Upper lobe of left lung (tissue), 6 donors: ENCODE measurements at places on chromosomes 4 and X. TPM values are rescaled to one million over a fixed set of nuclear protein-coding genes. Genes with fewer than 3 reads are reported as not detected.

DNA sequence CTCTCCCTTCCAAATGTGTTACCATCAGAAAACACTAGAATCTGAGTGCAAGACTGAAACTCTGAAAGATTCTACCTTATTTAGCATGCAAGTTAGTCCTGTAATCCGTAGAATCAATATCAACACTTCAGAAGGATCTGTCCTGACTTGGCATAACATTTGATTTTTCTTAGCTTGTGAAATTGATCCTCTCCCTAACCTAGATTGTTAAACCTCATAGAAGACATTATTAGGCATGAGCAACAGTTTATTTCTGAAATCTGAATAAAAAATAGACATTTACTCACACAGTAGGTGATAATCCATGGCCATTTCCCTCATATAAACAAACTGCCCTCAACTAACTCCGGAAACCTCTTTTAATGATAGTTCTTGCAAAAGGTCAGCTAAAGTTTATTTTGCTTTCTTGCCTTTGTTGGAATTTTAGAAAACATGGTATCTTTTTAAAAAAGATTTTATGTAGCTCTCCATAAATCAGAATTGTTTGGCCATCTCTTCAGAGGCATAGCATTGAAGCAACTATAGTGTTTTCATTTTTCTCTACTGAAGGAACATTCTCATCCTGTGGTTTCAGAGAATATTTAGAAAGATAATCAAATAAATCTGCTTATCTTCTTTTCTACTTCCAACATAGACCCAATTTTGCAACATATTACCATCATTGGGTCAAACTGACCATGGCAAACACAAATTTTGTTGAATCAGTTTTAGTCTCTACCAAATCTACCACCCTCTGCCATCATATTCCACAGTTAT lies 38.5 kb upstream of the PDLIM5 start:
- no peak overlapping the region for H3K27ac ChIP-seq
- H3K4me1 ChIP-seq, result no peaks in the 10 kb centered on the region
- H3K36me3 ChIP-seq, result no peaks in the 10 kb centered on the region
- no peak for DNase-seq
- no peaks in the 10 kb centered on the region for H3K27me3 ChIP-seq
- no peak overlapping the region for H3K4me3 ChIP-seq

DNA sequence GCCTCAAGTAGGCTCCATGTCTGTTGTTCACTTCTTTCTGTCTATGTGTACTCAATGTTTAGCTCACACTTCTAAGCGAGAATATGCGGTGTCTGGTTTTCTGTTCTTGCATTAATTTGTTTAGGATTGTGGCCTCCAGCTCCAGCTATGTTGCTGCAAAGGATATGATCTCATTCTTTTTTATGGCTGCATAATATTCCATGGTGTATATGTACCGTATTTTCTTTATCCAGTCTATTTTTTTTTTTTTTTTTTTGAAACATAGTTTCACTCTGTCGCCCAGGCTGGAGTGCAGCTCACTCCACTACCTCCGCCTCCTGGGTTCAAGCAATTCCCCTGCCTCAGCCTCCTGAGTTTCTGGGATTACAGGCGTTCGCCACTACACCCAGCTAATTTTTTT lies 5.7 kb upstream of the TMEM150C start:
- DNase-seq, result no peak
- H3K27me3 ChIP-seq, result no peaks in the 10 kb centered on the region
- H3K27ac ChIP-seq, result no peak overlapping the region
- H3K36me3 ChIP-seq, result no peaks in the 10 kb centered on the region
- no peaks in the 10 kb centered on the region for H3K4me1 ChIP-seq

DNA sequence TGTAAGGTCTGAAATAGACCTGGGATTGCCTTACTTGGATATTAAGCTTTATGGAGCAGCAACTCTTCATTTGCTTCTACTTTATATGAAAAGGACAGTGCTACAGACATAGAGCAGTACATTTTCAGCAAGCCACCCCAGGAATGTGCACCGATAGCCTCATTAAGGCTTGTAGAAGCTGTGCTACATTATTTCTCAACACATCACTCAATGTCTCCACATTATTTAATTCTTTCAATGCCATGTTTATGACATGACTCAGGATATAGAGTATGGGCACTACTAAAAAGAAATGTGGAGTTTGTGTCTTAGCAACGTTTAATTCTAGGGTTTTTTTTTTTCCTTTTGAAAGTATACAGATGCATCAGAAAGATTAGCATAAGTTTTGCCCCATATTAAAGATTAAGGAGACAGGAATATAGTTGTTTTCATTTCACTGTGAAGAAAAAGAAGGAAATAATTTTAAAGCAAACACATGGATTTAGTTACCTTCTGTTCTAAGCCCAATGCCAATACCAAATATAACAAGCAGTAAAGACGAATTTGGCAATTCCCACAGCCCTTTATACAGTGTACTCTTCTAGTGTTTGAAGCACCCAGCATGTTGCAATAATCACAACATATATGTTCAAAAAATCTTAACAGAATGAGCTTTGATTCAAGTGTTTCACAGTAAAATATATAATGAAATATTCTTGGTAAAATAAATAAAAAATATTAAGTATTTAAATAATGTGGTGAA lies 2140.1 kb upstream of the AGA start:
- no peaks in the 10 kb centered on the region for H3K27me3 ChIP-seq
- H3K36me3 ChIP-seq, result no peaks in the 10 kb centered on the region
- H3K4me1 ChIP-seq, result no peaks in the 10 kb centered on the region
- no peak overlapping the region for H3K27ac ChIP-seq
- no peak for DNase-seq

GRCh38 chrX:40132751-40133150 lies 35.0 kb upstream of the BCOR start:
- H3K4me1 ChIP-seq, result no peaks in the 10 kb centered on the region
- no peaks in the 10 kb centered on the region for H3K27me3 ChIP-seq
- no peak overlapping the region for H3K4me3 ChIP-seq
- H3K36me3 ChIP-seq, result no peaks in the 10 kb centered on the region

DNA sequence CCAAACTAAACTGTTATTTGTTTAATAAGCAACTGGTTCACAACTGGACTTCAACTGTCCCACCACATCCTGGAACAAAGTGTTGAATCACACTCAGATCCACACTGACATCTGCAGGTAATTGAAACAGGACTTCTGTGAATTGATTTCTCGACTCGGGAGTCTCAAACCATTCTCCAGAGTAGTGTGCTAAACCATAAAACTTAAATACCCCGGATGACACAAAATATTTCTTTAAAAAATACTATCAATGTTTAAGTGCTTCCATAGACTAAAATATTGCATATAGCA lies 95.4 kb upstream of the PLAC1 start:
- DNase-seq, result no peak
- no peaks in the 10 kb centered on the region for H3K4me1 ChIP-seq

Gene TBL1X
- total RNA-seq, result 15.4 TPM
